ENCODE measurements at places on chromosomes 7 and 10.

- no peak for DNase-seq
Measured at GRCh38 chr10:67550838-67551402, 145.1 kb downstream of the CTNNA3 start.

- no peak for DNase-seq
Measured at GRCh38 chr10:60916025-60916424, 28.0 kb downstream of the RHOBTB1 start.

- DNase-seq = no peak
Measured at GRCh38 chr10:32851301-32851700, 106.7 kb downstream of the ITGB1 start.

DNA sequence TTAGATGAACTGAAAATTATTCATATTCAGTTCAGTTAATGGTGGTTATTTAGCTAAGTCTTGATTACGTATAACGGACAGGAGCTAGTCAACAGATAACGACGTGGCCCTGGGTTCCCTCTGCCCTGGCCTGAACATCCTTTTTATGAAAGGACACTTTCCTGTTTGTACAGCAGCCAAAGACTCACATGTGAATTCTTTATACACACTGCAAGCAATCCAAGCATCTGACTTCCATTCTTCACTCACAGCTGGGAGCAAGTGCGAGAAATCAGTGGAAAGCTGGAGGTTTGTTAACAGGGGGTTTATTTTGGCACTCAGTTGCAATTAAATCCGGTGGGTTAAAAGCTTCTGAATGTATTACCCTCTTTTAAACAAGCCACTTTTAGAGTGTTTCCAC, 148.1 kb upstream of the GDF10 start:
- no peak for DNase-seq

DNA sequence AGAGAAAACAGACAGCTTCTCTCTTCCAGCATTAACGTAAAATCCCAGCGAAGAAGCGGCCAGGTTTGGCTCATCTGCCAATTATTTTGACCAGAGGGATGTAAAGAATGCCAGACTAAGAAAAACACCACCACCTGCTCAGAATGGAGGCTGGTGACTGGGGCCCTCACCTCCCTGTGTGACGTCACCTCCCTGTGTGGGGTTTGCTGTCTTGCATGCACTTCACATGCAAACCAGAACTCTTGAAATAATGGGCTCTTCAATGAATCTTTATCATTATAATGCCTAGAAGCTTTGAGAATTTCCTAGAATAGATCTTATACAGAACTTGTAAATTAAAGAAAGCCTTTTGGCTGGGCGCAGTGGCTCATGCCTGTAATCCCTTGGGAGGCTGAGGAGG, 101.8 kb upstream of the WAC start:
- no peak for DNase-seq

DNA sequence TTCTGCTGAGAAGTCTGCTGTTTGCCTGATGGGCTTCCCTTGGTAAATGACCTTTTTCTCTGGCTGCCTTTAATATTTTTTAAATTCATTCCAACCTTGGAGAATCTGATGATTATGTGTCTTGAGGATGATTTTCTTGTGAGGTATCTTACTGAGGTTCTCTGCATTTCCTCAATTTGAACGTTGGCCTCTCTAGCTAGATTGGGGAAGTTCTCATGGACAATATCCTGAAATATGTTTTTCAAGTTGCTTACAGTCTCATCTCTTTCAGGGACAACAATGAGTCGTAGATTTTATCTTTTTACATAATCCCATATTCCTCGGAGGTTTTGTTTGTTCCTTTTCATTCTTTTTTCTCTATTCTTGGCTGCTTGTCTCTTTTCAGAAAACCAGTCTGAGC, 208.4 kb downstream of the KIF20B start:
- no peak for DNase-seq

DNA sequence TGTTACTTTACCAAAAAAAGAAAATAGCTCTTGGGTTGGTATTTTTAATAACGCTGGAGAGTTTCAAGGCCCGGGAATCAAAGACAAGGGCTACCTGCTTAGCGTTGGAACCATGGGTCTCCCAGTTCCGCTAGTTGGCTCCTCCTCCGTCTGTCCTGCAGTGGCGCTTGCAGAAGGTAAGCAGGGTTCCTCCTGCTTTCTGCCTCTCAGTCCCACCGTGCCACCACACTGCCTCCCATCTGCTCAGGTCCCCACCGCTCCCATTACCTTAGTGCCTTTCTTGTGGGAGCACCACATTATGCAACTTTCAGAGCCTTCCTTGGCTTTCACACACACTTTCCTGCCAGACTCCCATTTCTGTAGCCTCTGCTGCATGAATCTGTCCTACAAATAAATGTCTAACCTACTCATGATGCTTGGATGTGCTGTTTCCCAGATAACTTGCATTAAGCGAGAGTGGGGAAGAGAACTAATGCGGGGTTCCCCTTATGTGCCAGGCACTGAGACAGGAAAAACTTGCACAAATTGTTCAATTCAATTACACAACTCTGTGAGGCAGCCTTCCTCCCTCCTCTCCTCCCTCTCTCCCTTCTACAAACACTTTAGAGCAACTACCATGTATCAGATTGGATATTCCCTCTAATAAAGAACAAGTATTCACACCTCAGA, 124.5 kb downstream of the AOAH start:
- no peak for DNase-seq

DNA sequence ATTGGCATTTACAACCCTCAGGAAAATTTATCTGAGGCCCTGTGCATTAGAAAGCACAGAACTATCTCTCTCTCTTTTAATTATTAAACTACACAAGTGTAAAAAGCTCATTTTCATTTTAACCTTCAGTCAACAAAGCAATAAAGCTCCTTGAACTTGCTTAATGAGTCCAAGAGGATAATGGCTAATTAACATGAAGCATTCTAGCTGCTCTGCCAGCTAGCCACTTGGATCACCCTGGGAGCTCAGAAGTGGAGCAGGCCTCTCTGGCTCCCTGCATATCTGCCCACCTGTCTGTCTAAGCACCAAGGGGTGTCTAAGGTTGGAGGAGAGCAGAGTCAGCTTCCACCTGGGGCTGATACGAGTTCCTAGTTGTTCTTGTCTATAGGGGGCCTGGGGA, 56.0 kb upstream of the SLC35G1 start:
- DNase-seq = no peak

DNA sequence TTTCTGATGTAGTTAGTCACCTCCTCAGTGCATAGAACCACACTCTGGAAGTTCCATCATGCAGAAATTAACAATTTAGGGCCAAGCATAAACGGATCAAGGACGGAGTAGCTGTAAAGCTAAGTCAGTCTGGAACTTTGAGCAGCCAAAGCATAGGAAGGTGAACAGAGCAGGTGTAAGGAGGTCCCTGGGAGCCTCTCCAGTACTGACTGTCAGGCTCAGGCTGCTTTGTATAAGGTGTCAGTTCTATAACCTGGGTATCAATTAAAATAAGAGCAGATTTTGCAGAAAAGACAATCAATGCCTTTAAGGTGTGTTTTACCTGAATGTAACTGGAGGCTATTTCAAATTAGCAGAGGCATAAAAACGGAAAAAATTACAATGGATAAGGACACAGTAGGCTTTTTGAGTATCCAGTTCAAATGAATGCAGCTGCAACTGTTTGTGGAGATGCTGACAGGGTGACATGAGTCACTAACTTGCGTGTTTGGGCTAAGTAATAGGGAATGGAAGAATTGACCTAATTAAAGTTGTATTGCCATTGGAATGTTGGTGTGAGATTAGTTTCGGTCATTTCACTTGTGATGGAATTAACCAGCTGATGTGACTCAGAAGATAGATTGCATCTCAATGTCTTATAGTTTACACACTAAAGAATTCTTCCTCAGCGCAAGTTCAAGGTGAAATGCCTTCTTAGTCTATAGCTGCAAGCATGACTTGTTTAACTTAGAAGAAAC, 417.9 kb upstream of the CNTNAP2 start:
- no peak for DNase-seq

GRCh38 chr10:125984865-125985495, 88.6 kb downstream of the FANK1 start:
- no peak for DNase-seq

GRCh38 chr7:48512892-48513291, 341.6 kb downstream of the ABCA13 start:
- no peak for DNase-seq

DNA sequence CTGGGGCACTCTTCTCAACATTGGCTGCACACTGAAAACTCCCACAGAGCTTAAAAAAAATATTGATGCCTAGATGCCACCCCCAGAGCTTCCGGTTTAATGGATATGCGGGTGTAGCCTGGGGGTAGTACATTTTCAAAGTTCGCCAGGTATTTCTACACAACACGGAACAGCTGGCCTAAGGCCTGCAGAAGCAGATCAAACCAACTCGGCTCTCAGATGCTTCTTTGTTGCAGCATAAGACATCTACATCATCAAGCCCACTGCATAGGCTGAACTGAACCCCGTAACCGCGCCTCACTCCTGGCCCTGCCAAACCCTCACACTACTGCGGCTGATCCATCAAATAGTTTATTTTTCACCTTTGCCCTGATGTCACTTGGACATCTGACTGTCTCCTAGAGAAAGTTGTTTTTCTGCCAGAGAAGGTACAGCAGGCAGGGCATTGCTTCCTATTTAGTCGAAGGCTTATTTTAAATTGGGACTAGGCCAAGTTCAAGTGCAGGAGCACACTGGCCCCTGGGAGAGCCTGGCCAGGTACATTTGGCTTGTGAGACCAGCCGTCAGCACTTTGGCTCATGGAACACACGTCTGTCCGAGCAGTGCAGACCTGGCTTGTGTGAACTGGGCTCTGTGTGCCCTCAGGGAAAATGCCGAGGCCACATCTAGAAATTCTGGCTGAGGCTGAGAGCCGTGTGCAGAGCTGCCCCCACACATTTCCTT, 113.3 kb downstream of the TACC2 start:
- no peak for DNase-seq

DNA sequence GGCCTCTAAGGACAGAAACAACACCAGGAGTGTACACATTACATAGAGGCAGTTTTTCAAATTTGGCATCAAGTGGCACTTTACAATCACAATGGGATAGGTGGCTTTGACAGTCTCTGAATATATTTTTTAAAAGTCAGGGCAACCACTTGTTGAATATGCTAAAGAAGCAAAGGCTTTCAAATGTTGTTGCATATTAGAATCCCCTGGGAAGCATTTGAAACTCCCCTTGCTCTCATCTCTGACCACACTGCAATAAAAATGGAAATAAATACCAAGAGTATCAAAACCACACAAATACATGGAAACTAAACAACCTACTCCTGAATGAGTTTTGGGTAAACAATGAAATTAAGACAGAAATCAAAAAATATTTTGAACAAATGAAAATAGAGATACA, 106.5 kb upstream of the RAB11FIP2 start:
- DNase-seq = no peak

GRCh38 chr10:20795391-20795790, 101.7 kb downstream of the NEBL start:
- no peak for DNase-seq

DNA sequence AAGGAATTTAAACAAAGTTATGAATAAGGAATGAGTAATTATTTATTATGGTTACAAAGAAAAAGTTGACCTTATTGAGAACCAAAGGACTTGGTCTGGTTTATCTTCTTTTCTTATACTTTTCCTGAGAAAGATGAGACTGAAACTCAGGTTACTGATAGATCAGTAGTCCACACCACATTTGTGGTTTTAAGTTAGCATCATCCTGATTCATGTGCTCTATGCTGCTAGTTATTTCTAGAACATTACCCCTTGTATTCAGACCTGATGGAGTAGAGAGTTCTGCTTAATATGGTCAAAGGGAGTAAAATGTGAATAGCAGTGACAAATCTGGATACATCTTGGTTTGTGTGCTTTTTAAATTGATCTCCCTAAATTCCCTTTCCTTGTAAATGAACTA, 63.8 kb downstream of the FOXP2 start:
- no peak for DNase-seq

DNA sequence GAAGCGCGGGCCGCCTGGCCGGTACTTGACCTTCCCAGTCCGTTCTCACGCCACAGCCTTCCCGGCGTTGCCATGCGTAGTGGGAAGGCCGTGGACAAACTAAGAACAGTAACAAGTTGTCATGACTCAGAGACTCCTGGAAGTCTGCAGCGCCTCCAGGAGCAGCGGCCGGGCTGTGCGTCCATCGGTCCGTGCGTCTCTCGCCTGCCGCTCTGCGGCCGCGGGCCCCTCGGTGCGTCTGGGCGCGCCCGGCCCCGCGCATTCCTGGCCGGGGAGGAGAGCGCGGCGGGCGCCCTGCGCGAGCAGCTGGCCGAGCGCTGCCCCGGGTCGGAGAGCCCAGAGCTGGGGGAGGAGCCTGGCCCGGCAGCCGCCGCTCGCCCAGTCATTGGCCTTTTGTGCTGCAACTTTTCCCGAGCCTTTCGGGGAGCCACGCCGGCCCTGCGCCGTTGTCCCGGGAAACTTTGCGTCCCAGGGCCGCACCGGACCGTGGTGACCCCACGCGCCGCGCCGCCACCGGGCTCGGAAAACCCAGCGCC, 123.7 kb downstream of the TACC2 start:
- peak; percentile 93 for DNase-seq

GRCh38 chr10:8544057-8544380, 489.5 kb downstream of the GATA3 start:
- DNase-seq = no peak

GRCh38 chr10:60576130-60577069, 186.7 kb upstream of the ANK3 start:
- DNase-seq = no peak

DNA sequence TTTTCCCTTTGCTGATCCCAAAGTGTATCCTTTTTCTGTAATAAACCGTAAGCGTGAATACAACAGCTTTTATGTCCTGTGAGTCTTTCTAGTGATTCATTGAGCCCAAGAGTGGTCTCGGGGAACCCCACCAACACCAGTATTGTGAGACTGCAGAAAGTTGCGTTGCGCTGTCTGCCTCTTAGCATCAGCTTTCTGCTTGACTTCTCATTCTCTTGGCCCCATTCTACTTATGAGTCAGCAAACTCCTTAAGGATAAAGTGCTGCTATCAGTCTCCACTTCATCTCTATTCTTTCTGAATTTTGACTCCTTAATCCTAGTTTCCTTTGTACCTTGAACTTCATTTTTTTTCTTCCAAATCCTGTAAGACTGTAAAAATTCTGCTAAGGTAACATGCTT, 184.3 kb upstream of the MBL2 start:
- no peak for DNase-seq

GRCh38 chr10:127720142-127720541, 16.8 kb upstream of the FOXI2 start:
- no peak for DNase-seq

- peak; percentile 87 for DNase-seq
Measured at GRCh38 chr10:130038611-130039109, 72.0 kb downstream of the C10orf143 start.

- DNase-seq = no peak
Measured at GRCh38 chr10:2244471-2244870, 507.1 kb upstream of the ADARB2 start.

- DNase-seq = no peak
Measured at GRCh38 chr7:66039094-66039670, 36.4 kb upstream of the ASL start.

GRCh38 chr7:126228356-126229061, 1024.2 kb downstream of the GRM8 start:
- no peak for DNase-seq

GRCh38 chr10:30583778-30584415, 45.7 kb downstream of the LYZL2 start:
- DNase-seq = no peak

GRCh38 chr7:158809596-158809995, 19.7 kb downstream of the ESYT2 start:
- DNase-seq = no peak

GRCh38 chr10:115953281-115953680, 319.7 kb downstream of the GFRA1 start:
- no peak for DNase-seq
